Activated CD8-positive, alpha-beta memory T cell treated with anti-CD3 and anti-CD28 coated beads for 1 hour (primary cell): ENCODE measurements at places on chromosomes 7 and 10.

DNA sequence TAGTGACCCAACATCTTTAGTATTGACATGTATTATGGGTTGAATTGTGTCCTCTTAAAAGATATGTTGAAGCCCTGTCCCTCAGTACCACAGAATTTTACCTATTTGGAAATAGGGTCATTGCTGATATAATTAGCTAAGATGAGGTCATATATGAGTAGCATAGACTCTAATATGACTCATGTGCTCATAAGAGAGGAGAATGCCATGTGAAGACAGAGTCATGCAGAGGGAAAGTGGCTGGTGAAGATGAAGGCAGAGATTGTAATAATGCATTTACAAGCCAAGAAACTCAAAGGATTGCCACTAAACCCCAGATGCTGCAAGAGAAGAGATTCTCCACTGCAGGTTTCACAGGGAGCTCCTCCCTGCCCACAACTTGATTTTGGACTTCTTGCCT lies 496.4 kb downstream of the KIF20B start:
- no peak for DNase-seq

DNA sequence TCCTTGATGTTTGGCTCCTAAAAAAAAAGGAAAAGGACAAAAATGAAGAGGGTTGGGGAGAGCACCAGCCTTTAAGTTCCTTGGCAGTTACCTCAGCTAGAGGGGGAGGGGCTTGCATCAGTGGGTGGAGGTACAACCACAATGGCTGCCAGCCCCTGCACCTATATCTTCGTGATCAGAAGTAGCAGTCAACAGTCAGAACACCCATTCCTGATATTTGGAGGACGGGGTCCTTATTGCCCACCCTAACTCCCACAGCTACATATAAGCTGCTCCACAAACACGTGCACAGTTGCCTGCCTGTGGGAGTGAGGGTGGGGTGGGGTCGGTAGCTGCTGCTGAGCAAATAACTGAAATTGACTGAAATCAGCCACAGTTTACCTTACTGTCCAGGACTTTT lies 26.2 kb downstream of the C1GALT1 start:
- no peak for DNase-seq

DNA sequence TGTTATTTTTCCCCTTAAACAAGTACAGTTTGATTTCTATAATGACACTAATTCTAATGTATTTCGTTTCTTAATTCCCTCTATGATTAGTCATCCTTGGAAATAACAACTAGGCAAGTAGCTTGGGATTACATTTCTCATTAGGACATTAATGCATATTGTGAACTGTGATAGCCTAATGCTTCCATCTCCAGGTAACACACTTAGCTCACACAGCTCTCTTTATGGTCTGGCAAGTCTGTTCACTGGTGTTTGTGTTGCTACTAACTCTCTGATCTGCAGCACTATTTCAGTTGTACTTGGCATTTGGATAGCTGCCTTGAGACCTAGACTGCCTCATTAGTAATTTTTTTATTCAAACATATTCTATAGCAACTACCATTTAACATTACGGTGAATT lies 853.2 kb downstream of the SORCS3 start:
- no peak for DNase-seq

- DNase-seq: no peak
These were observed 32.4 kb upstream of the PWWP2B start for GRCh38 chr10:132364594-132364970.

DNA sequence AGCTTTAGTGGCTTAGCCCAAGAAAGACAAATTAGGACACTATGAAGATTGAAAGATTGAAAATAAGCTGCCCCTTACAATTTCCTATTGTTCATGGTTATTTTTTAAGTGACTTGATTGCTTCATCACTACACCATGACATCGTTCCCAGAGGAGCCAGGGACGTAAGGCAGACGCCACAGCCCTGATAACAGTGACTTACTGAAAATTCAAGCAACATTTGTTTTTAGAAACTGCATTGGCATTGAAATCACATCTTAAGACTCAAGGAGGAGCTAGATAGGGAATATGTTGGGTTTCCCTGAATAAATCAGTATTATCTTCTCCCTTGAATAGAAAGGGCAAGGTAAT lies 38.7 kb upstream of the ANK3 start:
- DNase-seq: no peak

GRCh38 chr10:86046845-86047460 lies 319.6 kb downstream of the GRID1 start:
- no peak for DNase-seq

- DNase-seq: no peak
These were observed 45.7 kb upstream of the NMT2 start for GRCh38 chr10:15214237-15214636.

DNA sequence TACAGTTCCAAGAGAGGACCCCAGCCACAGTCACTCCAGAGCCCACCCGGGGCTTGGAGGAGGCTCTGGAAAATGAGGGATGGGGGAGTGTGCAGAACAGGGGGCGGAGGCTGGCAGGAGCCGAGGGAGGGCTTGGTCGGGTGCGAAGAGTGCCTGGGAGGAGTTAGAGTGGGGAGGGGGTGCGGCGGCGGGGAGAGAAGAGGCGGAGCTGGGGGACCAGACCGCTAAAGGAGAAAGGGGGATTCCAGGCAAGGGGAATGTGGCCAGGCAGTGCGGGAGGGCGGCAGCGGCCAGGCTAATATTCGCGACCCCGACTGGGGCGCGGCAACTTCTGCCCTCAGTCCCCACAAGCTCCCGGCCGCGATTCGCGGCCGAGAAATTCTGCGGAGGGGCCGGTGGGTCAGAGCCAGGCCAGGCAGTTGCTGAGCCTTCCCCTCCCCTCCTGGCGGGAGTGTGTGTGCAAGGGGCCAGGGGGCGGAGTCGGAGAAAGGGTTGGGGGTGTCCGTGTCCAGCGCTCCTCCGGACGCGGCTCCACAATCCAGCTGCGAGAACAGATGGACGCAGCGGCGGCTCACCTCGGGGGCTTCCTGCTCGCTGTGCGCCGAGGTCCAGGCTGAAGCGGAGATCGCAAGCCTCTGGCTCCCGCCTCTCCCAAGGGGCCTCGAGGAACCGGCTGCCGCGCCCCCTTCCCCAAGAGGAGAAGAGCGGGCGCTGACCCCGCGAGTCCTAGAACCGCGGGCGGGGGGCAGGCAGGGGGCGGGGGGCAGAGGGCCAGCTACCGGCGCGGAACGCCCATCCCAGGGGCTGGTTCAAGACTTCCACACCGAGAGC lies 612 bp upstream of the SLC18A3 start:
- DNase-seq: no peak

DNA sequence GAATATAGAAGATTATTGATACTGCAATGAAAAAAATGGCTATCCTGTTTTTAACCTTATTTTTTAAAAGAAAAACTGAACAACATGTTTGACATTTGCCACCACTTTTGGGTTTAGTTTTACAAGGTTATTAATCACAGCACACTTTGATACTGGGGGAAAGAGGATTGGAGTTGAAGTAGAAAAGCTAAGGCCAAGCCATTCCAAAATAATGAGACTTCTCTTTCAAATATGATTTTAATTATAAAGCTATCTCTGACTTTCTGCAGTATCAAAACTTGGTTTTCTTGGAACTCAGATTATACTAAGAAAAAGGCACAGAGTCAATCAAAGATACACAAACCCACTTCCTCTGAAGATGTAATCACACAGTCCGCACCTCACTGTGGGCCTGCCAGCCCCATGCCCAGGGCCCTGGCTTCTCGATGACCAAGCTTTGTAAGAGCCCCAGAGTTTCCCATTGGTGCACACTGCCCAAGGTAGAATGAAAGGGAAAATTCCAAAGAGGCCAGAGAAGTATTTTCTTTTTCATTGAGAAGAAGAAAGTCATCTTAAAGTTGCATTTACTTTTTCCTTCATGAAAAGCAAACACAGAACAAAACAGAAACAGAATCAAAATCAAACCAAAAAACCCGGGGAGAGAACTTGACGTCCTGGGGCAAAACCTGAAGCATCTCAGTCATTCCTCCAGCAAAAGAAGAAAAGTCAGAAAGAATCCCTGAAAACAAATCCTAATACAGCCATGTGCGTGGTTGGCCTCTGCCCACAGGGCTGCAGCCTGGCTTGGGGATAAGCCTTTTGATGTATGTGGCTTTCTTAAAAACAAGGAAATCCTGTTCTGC lies 187.7 kb upstream of the KLF6 start:
- DNase-seq: no peak

GRCh38 chr10:59181668-59182067 lies 5.2 kb downstream of the PHYHIPL start:
- DNase-seq: no peak

DNA sequence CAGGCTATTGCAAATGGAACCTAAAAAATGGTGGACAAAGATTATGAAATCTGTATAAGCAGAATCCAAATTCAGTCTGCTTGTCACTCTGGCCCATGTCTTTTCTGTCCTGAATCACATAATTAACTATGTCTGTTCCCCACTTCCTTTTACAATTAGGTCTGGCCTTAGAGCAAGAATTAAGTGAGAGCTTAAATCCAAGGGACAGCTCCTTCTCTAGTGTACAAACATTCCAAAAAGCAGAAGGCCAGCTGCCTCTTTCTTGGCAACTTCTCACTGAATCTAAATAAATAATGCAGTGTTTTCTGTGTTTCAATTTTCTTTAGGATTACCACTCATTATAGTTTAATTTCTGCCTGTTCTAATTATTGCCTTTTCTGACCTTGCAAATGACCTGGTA lies 39.3 kb upstream of the NEBL start:
- DNase-seq: no peak

GRCh38 chr10:109205929-109206585 lies 717.3 kb downstream of the XPNPEP1 start:
- no peak for DNase-seq

- no peak for DNase-seq
These were observed 38.1 kb upstream of the WDR11 start for GRCh38 chr10:120813085-120813484.

GRCh38 chr10:29924436-29924835 lies 134.9 kb downstream of the JCAD start:
- no peak for DNase-seq

DNA sequence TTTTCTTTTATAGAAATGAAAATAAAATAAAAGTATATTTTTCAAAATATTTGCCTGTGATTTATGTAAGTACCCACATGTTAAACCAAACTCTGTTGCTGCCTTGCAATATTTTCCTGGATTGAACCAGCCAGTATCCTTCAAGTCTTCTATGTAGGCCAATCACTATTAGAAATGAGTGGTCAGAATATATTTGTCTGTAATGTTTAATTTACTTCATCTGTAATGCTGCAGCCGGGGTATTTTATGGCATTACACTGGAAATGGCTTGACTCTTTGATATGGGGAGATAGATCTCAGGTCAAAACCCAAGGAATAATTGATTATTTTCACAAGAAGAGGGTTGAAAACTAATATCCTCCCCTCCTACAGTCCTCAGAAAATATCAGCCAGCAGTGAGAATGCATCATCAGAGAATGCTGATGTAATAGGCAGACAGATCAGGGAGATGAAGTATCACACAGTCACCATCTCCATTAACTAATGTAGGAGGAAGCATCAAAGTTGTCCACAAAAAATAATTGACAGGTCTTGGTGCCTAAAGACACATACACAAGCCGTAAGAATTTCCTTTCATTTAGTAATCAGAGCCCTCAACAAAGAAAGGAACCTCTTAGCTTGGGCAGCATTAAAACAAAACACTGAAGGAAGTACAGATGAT lies 82.5 kb downstream of the VWDE start:
- DNase-seq: no peak

DNA sequence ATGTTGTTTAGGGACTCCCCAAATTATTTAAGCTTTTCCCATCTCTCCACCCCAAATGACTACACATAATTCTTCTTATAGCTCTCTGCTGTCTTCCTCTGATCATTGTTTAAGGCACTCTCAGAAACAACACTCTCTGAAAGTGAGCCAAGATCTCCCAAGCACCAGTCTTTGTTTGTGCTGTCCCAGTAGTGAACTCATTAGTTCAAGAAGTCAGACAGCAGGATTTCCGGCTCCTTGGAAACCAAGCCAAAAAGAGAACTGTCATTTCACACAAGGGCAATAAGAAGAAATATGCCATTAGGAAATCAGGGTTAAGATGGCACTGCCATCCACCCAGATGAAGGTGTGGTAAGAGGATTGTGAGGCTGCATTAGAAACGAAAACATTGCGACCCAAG lies 83.1 kb downstream of the FZD1 start:
- DNase-seq: no peak

GRCh38 chr10:132836248-132836831 lies 50.4 kb upstream of the NKX6-2 start:
- no peak for DNase-seq

DNA sequence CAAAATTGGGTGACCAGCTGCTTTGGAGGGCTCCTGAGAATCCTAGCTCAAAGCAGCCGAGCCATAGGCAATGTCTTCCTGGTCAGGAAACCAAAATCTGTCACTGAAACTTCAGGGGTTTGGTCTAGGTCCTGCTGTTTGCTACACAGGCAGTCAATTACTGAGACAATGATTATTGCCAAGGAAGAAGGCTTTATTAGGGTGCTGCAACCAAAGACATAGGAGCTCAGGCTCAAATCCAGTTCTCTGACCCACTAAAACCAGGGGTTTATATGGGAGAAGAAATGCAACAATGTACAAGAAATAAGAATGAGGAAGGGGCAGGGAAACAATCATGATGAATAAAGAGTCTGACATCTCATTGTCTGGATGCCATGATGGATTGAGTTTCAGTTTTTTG lies 410.3 kb upstream of the ZWINT start:
- no peak for DNase-seq

- DNase-seq: no peak
These were observed 60.4 kb downstream of the PTN start for GRCh38 chr7:137283153-137283552.

GRCh38 chr7:70597066-70597465 lies 534.9 kb upstream of the GALNT17 start:
- no peak for DNase-seq

GRCh38 chr7:134276951-134277350 lies 39.8 kb downstream of the SLC35B4 start:
- DNase-seq: no peak

- DNase-seq: no peak
These were observed 257.7 kb upstream of the NFE2L3 start for GRCh38 chr7:25894002-25894901.

GRCh38 chr10:46523119-46523961 lies 33.1 kb downstream of the GPRIN2 start:
- DNase-seq: no peak

- DNase-seq: no peak
These were observed 170.9 kb upstream of the ASAH2 start for GRCh38 chr10:50422259-50422658.

DNA sequence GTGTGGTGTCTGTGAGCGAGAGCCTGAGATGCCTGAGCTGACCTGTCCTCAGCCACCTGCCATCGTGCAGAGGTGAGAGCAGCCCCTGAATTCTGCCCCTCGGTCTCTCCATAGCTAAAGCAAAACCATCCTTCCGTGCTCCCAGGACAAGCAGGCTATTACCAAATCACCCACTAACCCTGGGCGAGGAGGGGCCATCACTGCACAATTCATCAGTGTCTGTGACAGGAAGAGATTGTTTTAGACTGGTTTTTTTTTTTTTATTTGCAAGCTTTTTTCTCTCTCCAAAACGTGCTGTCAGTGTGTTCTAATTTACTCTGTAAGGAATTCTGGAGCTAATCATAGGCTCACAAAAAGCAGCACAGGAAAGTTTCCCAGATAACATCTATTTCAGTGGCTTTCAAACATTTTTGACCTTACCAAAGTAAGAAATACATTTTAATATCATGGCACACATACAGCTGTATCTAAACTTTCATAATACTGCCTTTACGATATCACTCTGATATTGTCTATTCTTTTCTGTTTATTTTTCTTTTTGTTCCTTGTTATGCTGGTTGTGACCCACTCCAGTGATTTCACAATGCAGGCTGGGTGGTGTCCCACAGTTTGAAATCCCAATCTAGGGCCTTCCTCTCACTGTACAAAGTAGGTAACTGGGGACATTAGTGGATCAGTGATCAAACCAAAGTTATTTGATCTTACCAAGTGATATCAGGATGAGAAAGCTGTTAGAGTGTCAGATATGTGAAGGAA lies 62.8 kb downstream of the EGFR start:
- no peak for DNase-seq
